Retina (tissue), 1 donor: ENCODE measurements at places on chromosomes 4 and X.

- DNase-seq = no peak
Observed at GRCh38 chrX:87805829-87806490, 288.4 kb downstream of the KLHL4 start.

GRCh38 chrX:132612821-132613564, 124.2 kb upstream of the MBNL3 start:
- DNase-seq = peak; percentile 24

- no peak for DNase-seq
Observed at GRCh38 chr4:79431839-79432238, 23.8 kb upstream of the GK2 start.

GRCh38 chr4:92618968-92619367, 315.2 kb downstream of the GRID2 start:
- no peak for DNase-seq
